ENCODE measurements at places on chromosomes 1 and 21. TPM values are rescaled to one million over a fixed set of nuclear protein-coding genes. Genes with fewer than 3 reads are reported as not detected.

DNAJC6 gene
- total RNA-seq, result 0.93 TPM

DNA sequence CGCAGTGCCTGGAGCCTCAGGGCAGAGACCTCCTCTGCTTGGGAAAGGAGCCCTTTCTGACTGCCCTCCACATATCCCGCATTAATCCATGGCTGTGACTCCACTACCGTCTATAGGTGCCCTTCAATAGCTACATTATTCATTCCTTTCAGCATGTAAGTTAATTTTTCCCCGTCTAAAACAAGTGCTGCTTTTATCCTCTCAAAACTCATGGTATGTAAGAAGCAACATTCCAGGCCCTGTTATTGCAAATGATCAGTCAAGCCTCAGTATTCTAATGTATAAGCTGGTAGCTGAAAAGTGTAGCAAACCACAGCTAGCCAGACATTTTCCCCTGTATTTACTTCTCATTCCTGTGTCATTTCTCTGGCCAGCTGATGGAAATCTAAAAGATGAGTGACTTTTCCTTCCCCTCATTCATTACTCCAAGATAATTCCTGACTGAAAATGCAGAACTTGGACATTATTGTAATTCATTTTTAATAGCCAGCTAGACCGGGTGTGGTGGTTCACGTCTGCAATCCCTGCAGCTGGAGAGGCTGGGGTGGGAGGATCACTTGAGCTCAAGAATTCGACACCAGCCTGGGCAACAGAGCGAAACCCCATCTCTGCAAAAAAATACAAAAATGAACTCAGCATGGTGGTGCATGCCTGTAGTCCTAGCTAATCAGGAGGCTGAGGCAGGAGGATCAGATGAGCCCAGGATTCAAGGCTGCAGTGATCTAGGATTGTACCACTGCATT, 88.5 kb upstream of the SOD1 start:
- peak; percentile 63 for DNase-seq

SORT1 gene
- total RNA-seq, result 23.7 TPM

- no peak for DNase-seq
Observed at GRCh38 chr1:225470211-225471108, 42.6 kb upstream of the LBR start.

DNA sequence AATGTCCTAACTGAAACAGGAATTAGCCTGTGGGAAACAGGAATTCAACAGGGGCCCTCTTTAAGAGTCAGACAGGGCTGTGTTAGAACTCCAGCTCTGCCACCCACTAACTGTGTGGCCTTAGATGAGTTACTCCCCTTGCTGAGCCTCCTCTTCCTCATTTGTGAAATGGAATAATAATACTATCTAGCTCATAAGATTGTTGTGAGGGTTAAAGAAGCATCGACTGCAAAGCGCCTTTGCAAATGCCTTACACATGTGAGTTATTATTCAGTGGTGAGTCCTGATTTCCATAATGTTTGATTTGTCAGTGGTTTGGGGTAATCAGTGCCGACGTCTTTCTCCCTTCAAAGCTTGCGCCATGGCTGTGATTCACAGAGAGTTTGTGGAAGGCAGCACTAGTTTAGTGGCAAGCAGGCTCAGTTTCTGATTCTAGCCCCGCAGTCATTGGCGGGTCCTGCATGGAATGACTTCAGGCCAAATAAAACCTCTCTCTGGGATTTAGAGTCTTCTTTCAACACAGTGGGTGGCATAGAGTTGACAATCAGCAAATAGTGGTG, 388.5 kb downstream of the PLPP3 start:
- DNase-seq, result no peak

GPR37L1 gene
- not detected for total RNA-seq

DNA sequence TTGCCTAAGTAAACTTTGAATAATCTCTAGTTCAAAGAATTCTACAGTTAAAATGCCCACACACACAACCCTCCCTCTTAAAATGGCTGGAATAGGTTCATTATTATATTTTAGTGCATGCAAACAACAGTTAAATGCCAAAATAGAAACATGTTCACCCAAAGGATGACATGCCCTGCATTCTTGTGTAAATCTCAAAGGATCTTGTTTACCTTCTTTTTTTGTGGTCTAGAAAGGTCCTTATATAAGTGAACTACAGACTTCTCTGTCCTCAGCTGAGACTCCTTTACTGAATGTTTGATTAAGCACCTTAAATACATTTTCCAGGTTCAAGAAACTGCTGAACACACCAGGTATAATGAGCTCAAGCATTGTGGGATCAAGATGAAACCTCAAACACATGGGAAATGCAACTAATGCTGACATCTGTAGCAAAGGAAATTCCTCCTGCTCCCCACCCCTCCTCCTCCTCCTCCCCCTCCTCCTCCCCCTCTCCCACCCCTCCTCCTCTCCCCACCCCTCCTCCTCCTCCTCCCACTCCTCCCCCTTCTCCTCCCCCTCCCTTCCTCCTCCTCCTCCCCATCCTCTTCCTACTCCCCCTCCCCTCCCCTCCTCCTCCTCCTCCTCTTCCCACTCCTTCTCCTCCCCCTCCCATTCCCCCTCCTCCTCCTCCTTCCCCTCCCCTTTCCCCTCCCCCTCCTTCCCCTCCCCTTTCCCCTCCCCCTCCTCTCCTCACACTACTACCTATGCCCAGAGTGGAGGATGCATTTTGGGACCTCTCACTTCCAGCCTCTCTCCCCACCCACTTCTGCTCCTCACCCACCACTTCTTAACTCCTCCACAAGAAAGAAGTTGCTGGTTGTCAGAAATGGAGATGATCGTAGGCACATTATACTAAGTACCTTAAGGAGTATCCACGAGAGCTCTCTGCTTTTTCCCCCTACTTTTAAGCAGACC, 233.9 kb downstream of the MRPL39 start:
- no peak for DNase-seq

BMP8B gene
- total RNA-seq, result 6.2 TPM

DNA sequence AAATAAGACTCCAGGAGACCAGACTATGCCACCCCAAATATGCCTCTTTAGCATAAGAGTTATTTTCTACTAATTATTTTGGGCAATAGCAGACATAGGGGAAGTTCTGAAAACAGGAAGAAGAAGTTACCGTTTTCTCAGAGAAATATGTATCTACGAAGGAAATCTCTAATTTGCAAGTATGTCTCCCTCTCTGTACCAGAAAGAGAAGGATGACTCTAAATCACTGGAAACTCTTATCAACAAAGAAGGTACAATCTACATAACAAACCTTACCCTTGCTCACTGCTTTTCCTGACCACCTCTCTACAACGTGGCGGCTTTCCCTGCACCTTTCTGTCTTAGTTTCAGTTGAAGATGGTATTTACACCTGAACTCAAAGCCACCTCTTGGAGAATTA, 49.0 kb downstream of the OMA1 start:
- no peak for DNase-seq

DNA sequence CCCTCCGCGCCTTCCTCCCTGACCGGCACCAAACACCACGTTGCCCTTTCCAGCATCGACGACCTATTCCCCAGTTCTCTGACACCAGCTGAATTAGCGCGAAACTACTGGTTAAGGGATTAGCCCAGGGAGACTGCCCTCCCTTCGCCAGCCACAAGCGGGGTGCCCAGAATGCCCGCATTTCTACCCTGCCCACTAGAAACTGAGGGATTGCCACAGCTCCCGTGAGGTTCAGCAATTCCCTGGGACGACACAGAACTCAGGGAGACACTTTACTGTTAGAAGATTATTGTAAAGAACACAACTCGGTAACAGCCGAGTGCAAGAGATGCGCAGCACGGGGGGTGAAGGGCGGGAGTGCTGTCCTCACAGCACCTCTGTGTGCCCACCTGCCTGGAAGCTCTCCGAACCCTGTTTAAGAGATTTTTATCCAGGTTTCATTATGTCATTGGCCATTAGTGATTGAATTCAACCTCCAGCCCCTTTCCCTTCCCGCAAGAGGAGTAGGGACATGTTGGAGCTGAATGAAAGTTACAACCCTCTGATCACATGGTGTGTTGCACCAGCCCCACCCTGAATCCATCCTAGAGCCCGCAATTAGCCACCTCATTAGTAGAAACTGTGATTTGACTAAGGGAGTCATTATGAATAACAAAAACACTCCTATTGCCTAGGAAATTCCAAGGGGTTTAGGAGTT, 15.8 kb upstream of the RIPPLY3 start:
- DNase-seq, result no peak

- DNase-seq, result no peak
Observed at GRCh38 chr1:219801156-219801820, 127.1 kb downstream of the SLC30A10 start.

- DNase-seq, result no peak
Observed at GRCh38 chr1:52679048-52679447, 19.1 kb downstream of the COA7 start.

DNA sequence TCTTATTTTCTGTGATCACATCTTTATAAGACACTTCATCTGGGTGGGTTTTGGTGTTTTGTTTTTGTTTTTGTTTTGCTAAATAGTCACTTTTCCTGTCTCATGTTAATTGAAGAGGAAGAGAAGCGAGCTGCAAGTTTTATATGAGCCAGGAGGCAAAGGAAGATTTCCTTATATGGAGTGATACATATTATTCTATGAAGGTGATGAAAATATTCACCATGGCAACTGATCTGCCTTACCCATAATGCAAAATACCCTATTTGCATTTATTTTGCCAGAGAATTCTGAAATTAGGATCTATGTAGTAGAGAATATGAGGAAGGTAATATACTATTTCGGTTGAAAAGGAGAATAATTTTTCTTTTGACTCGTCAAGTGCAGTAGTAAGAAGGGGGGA, 13.9 kb downstream of the CXADR start:
- no peak for DNase-seq

LAX1 gene
- total RNA-seq, result not detected

GRCh38 chr1:47417170-47418044, 1.3 kb downstream of the FOXE3 start:
- no peak for DNase-seq

AIM2 gene
- 3.1 TPM for total RNA-seq

FAM163A gene
- total RNA-seq, result not detected

DNA sequence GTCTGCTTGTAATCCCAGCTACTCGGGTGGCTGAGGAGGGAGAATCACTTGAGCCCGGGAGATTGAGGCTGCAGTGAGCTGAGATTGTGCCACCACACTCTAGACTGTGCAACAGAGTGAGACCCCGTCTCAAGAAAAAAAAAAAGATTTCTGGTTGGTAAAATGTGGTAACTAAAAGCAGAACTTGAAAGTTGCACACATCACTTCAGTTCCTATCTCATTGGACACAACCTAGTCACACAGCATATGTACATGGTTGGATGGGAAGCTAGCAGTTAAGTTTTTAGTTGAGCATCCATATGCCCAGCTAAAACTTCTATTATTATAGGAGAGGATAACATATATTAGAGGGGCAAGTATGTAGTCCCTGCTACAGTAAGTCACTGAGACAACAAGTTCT, 22.1 kb downstream of the BCAS2 start:
- DNase-seq, result no peak

CLCA4 gene
- total RNA-seq, result not detected

DNA sequence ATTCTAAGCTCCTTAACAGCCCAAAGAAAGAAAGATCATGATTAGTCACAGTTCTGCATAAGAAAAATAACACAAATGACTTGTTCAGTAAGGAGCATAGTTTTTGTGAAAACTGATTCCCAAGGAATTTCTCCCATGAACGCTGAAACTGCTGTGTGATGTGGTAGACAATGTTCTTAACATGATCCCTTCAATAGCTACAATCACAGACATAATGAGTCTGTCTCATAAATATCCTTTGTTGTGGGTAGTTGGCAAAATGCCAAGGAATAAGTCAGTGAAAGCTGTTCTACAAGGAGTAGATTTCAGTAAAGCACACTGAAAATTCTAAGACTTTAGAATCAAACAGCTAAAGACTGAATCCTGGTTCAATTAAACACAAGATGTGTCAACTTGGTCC, 404.8 kb downstream of the HLX start:
- DNase-seq, result no peak

GRCh38 chr1:13725714-13726175, 25.8 kb downstream of the PRDM2 start:
- peak; percentile 53 for DNase-seq

DNA sequence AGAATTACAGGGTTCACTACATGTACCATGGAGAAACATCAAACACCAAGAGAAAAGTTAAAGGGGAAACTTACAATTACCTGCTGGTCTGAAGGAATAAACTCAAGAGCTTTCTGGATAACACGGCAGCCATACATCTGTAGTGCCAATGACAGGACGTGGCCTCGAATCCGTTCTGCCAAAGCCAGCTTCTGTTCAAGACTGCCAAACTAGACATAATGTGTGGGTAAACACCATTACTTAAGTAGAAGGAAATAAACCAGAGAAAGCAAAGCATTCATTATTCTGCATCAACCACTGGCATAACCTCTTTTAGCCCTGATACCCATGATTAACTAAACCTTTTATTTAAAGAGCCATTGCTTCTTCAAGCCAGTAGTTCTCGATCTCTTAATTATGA, 41.5 kb upstream of the SDC3 start:
- DNase-seq, result no peak

- no peak for DNase-seq
Observed at GRCh38 chr1:202203238-202204039, 9.8 kb downstream of the LGR6 start.

KAZN gene
- total RNA-seq, result 7.0 TPM

IL24 gene
- 0.37 TPM for total RNA-seq

GRCh38 chr1:84969489-84970250, 27.2 kb downstream of the MCOLN2 start:
- DNase-seq, result no peak

PRAMEF20 gene
- total RNA-seq, result not detected

GRCh38 chr1:162019446-162019845, 4.2 kb downstream of the OLFML2B start:
- no peak for DNase-seq

DNA sequence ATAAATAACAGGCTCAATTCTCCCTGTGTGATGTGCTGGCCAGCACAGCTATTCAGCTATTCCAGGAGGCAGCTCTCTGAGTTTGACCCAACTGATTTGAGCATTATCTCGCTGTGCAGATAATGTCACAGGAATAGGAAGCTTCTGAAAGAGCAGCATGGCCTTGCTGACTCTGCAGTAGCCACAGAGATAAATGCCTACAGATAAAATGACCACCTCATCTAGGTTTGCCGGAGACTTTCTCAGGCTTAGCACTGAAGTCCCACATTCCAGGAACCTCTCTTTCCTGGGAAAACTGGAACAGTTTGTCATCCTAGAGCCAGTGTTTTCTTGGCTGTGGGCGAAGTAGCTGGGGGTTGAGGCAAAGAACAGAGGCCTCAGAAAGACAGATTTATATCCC, 98.9 kb downstream of the MRPL39 start:
- DNase-seq, result no peak

DNA sequence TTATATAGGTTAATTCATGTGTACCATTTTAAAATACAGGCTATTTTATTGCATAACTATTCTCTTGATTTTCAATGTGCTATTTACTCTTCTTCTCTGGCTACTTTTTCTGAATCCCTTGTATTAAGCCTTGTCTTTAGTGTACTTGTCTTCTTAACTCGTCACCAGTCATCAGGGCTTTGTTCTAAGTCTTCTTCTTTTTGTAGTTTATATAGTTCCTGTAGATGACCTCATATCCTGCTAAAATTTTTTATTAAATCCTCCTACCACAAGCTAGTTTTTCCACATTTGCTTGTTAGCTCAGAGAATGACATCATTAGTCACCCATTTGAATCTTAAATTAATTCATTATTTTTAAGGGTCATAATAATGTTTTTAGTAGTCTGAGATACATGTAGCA, 1281.9 kb downstream of the KCNT2 start:
- no peak for DNase-seq

LCE2C gene
- not detected for total RNA-seq

KIF2C gene
- total RNA-seq, result 30.5 TPM
